ACHN (cell line): ENCODE measurements at places on chromosomes 11 and 22.
A peak's percentile ranks its signal among the peaks of the same experiment; 100 is the strongest.

- no peak for DNase-seq
Measured at GRCh38 chr22:25996669-25997068, 172.6 kb upstream of the SEZ6L start.

GRCh38 chr11:2803186-2804091, 82.1 kb downstream of the CDKN1C start:
- no peak for DNase-seq

GRCh38 chr22:30516731-30517130, 11.2 kb upstream of the SEC14L4 start:
- no peak for DNase-seq

- no peak for DNase-seq
Measured at GRCh38 chr11:43214471-43214870, 97.3 kb upstream of the API5 start.

- DNase-seq: no peak
Measured at GRCh38 chr22:37378642-37379058, 48.6 kb downstream of the ELFN2 start.

- no peak for DNase-seq
Measured at GRCh38 chr22:17106785-17107546, 14.2 kb downstream of the TMEM121B start.

DNA sequence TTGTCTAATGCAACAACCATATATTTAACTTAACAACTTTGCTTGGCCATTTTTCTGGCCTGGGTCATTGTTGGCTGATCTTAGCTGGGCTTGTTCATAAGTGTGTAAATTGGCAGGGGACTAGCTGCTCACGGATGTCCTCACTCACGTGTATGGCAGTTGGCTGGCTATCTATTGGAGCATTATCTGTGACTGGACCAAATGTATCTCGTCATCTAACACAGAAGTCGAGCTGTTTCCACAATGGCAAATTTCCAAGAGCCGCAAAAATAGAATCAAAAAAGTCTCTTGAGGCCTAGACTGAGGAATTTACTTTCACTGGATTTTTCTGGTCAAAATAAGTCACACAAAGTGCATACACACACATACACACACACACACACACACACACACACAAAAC, 893.3 kb downstream of the FAM181B start:
- no peak for DNase-seq

GRCh38 chr11:116364348-116364747, 408.4 kb downstream of the BUD13 start:
- DNase-seq: no peak

DNA sequence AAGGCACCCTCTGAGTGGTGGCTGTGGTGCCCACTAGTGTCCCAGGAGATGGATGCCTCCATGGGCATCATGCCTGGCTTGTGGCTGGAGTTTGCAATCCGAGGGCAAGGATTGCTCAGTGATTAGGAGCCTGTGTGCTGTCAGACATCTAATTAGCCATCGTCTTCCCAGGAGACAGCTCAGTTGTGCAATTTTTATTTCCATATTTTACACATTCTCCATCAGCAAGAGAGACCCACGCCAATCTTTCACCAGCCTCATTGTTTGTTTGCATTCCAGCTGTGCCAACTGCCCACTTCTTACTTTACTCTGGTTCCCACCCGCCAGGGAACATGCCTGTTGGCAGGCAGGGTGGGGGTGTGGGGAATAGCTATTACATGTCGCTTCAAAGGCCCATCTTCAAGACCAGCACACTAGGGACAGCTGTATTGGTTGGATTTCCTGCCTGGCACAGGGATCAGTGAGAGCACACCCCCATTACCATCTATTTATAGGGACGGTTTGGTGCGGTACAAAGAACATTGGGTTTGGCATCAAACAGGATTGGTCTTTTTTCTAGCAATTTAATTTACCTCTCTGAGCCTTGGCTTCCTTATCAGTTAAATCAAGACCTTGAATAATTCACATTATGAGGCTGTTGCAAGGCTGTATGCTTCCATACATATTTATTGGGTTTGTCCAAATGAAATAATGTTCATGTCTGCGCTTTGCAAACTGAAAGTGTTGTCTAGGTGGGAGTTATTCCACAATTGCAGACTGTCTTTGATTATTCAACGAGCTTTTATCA, 80.7 kb upstream of the NAV2 start:
- DNase-seq: no peak

- DNase-seq: no peak
Measured at GRCh38 chr11:48007677-48008076, 27.3 kb downstream of the PTPRJ start.

DNA sequence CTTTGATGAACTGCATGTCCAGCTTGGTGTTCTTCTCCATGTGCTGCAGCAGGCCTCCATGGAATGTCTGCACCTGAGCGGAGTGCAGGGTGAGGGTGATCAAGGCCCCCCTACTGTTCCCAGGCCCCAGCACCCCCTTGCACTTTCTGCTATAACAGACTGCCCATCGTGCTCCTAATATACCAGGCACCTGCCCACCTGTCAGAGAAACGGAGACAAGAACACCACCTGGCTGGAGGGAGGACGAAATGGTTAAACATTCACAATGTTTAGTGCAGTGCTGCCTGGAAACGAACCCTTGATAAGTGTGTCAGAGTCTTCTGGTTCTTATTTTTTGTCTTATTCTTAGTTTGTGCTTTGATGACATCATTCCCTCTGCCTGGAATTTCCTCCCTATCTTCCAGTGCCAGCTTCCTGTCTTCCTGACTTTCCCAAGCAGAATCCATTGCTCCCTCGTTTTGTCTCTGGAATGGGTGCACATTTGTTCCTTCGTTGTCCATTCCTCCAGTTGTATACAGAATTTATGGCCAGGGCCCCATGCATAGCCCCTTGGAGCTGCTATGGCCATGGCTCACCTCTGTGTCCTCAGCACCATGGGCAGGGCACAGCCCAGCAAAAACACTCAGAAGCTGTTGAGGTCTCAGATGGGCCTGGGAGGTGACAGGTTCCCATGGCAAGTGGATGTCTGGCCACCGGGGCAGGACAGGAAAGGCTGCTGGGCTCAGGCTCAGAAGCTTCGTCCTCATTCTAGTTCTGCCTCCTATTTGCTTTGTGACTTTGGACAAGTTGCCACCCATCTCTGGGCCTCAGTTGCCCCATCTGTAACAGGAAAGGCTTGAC, 11.9 kb downstream of the BAIAP2L2 start:
- DNase-seq: no peak

DNA sequence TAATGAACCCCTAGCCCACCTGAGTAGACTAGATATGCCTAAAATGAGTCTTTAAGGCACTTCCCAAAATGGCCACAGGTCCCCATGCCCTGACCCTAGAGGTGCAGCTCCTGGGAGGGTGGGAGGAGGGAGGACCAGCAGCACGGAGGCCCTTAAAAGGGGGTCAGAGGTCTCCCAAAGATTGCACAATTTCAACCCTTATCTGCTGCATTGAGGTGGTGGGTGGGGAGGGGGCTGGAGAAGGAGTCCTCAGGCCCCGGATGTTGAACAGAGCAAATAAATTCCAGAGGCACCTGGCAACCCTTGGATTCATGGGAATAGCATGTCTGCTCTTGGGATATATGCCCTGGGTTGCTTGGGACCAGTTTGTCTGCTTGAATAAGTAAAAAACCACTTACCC, 57.6 kb downstream of the NAV2 start:
- DNase-seq: no peak

GRCh38 chr11:105103336-105103735, 36.2 kb downstream of the CARD18 start:
- DNase-seq: no peak

- no peak for DNase-seq
Measured at GRCh38 chr22:35977136-35977535, 51.5 kb downstream of the RBFOX2 start.

GRCh38 chr22:41028841-41029240, 63.6 kb upstream of the EP300 start:
- DNase-seq: peak; percentile 50

GRCh38 chr11:61960532-61960931, 6.9 kb downstream of the FTH1 start:
- DNase-seq: no peak

GRCh38 chr22:49415151-49415951, 412.3 kb downstream of the BRD1 start:
- no peak for DNase-seq

GRCh38 chr11:63884196-63884932, 32.6 kb downstream of the RCOR2 start:
- no peak for DNase-seq

DNA sequence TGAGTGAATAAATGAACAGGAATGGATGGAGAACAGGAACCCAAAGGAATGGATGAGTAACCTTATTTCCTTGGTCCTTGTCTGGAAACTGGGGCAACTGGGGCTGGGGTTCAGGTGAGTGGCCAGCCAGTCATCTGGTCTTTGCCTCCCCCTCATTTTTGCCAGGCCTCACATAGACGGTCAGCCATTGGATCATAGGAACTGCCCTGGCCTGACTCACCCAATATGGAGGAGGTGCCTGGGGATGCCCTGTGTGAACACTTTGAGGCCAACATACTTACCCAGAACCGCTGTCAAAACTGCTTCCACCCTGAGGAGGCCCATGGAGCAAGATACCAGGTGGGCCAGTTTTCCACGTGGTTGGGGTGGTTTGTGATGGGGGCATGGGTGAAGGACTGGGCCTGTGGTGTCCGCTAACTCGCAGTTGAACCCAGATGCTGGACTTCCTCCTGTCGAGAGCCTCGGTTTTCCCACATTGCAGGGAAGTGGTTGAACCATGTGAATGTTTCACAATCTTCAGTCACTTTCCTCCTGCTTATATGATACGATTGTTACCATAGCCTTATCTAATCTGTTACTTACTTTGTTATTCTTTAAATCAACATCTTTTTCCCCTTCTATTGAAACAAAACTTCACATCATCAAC, 4.4 kb downstream of the TRIOBP start:
- no peak for DNase-seq

GRCh38 chr11:20089367-20089766, 70.9 kb downstream of the DBX1 start:
- no peak for DNase-seq
